Kasumi-1 (cell line): ENCODE measurements at places on chromosomes 16 and 17.

- no peak for DNase-seq
Observed at GRCh38 chr17:8798176-8798845, 854 bp downstream of the MFSD6L start.

DNA sequence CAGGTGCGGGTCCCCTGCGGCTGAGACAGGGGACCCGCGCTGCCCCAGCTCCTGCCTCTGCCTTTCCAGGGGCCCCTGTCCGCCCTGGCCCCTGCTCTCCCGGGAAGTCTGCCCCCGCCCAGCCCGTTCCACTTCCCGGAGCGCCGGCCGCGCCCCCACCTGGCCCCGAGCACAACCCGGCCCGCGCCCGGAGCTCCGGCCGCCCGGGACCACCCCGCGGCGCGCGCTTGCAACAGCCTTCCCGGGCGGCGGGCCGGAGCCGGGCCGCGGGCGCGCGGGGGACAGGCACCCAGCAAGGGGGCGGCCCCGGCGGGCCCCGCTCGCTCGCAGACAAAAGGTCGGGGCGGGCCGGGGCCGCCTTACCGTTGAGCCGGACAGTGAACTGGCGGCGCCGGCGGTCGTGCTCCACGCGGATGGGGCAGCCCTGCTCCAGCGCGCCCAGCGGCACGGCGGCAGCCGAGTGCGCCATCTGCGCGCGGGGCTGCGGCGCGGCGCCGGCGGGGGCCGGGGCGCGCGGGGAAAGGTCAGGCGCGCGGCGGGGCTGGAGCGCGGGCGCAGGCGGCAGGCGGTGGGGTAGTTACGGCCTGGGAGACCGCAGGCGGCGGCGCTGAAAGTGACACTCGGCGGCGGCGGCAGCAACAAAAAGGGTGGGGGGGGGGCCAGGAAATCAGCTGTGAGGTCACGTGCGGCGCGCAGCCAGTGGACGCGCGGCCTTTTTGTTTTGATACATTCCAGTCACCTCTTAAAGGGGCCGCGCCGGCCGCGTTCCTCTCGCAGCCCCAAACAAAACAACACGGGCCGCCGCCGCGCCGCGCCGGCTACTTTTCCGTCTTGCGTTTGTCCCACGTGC, at the start of gene NATD1:
NATD1 (minus strand) TSS at position 615 of the 850 bp plus-strand sequence; CDS start at position 469, 146 bp downstream.
- DNase-seq, result peak; percentile 55

- DNase-seq, result no peak
Observed at GRCh38 chr16:53843084-53843483, 139.1 kb downstream of the FTO start.

- no peak for DNase-seq
Observed at GRCh38 chr17:75919611-75920010, 14.9 kb upstream of the MRPL38 start.
